Occipital lobe (tissue), 3 donors: ENCODE measurements at places on chromosomes 5 and 9.
A peak's percentile ranks its signal among the peaks of the same experiment; 100 is the strongest.

DNA sequence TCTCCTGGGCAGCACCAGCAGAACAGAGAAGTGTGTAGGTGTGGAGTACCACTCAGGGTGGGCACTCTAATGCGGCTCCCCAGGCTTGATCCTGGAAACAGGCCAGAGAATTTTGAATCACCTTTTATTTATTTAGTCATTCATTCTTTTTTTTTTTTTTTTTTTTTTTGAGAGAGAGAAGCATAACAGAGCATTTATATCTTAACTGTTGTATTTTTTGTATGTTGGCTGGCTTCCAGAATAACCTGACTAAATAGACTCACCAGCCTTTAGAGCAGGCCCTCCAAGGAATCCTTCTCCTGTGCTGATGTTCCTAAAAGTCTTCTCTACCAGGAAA is 153.4 kb downstream of the PIK3R1 start:
- DNase-seq: no peak

- DNase-seq: no peak
These were observed 157.2 kb upstream of the PHYKPL start for GRCh38 chr5:178389796-178390195.

- no peak for DNase-seq
These were observed 21.1 kb upstream of the EXOC3 start for GRCh38 chr5:421901-422300.

- no peak for DNase-seq
These were observed 116.0 kb downstream of the KCNIP1 start for GRCh38 chr5:170619869-170620268.

GRCh38 chr5:58085800-58086199 is 374.1 kb downstream of the PLK2 start:
- no peak for DNase-seq

DNA sequence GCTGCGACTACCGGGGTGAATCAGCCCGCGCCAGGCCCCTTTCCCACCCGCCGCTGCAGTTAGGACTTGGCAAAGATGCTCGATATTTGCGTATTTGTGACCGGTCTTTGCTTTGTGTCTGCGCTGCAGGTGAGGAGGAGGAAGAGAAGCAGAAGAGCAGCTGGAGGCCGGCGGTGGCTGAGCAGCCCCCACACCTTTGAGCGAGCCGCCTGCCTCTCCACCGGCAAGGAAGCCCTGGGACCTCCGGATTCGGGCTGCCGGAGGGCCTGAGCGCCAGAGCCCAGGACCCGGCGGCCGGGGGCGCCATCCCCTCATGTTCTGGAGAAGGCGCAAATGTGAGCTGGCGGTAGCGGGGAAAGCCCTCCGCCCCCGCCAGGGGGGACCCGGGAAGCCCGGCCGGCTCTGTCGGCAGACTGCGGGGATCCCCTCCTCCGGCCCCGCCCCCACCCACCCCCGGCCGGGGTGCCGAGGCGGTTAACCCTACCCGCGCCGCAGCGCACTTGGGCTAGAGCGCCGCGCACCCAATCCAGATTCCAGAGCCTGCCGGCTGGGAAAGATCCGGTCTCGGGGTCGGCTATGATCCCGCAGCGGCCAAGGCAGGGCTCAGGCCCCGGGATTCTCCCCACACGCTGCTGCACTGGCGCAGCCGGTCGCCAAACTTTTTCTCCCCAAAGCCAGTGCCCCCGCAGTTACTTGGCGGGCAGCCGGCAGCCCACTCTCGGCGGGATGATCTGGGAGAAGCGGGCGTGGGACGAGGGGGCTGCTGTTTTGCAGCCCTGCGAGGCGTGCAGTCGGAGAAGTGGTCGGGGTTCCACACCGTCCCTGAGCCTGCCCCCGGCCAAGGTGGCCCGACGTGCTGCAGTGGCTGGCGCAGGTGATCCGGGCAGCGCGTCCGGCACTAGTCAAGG is 800 bp upstream of the KCNN2 start:
- peak; percentile 52 for DNase-seq

DNA sequence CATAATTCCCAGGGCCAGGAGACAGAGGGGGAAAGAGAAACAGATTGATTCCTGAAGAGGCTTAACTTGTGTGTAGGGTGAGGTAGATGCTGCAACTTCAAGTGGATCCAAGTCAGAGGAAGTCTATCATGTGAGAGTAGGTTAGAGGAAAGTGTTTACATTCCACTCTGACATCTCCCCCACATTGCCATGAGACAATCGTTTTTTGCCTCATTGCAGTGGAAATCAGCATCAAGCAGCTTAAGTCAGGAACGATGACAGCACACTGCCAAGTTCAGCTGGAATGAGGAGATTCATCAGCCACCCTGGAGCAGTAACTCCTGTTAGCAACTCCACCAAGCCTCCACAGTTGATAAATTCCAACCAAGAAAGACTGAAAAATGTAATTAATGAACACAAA is 689.7 kb upstream of the MEF2C start:
- no peak for DNase-seq

DNA sequence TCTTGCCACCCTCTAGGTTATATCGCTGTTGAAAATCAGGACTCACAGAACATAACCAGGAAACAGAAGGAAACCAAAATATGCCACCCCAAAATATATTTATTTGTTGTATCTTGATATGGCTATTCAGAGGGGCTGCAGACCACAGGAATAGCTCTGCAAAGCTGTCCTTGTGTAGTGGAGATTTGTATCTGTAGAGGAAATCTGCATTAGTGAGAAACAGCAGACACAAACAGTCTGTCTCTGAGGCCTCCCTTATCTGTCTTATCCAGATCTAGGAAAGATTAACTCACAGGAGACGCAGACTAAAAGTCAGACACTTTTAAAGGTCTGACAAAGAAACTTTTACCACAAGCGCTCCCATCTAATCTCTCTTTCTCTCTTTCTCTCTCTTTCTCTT is 54.1 kb upstream of the CEMIP2 start:
- no peak for DNase-seq

- no peak for DNase-seq
These were observed 35.8 kb upstream of the PLPP1 start for GRCh38 chr5:55570570-55570969.

DNA sequence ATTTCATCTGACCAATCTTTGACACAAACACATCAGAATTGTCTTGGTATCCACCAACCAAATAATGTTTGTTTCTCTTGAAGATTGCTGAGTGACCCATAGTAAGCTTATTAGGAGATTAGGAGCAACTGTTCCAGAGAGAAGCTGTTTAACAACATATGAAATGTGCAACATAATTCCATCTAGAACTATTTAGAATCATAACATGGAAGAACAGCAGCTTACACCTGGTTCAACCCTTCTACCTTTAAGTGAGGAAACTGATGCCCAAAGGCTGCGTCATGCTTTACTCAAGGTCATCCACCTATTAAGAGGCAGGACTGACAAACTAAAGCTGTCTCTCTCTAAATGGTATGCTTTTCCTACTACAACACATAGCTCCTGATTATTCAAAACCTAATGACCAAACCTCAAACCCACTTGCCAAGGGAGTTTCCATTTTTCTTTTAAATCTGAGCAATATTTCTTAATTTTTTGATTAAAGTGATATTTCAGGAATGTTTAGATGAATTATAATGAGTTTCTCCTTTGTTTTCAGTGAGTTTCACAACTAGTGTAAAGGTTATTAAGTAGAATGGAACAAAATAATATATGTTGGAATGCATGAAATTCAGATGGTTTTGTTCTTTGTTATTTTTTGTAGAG is 545.9 kb downstream of the RAB3C start:
- DNase-seq: no peak

GRCh38 chr5:80934751-80935150 is 25.4 kb upstream of the RASGRF2 start:
- no peak for DNase-seq

DNA sequence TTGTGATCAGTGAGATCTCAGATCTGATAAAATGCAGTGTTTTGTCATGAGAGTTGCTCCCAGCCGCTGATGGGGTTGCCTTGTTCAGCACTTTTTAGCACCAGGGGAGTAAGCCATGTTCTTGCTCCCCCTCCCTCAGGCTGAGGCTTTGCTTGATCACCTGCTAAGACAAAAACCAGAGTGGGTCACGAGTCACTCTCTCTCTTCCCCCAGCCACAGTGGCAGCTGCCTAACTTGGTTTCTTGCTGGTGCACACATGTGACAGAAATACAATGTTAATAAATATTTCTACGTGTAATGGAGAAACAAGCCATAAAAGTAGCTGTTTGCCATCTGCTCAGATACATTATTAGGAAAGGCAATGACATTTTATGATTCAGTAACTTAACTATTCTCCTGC is 212.4 kb upstream of the DMRT1 start:
- no peak for DNase-seq

- DNase-seq: no peak
These were observed 179.0 kb downstream of the MAN2A1 start for GRCh38 chr5:109868737-109869136.
